Psoas muscle (tissue), 8 donors: ENCODE measurements at places on chromosomes 2 and 18.

- no peak for DNase-seq
Observed at GRCh38 chr2:215370112-215370965, 58.5 kb downstream of the ATIC start.

GRCh38 chr2:157748371-157749142 lies 119.9 kb upstream of the ACVR1C start:
- DNase-seq = no peak

DNA sequence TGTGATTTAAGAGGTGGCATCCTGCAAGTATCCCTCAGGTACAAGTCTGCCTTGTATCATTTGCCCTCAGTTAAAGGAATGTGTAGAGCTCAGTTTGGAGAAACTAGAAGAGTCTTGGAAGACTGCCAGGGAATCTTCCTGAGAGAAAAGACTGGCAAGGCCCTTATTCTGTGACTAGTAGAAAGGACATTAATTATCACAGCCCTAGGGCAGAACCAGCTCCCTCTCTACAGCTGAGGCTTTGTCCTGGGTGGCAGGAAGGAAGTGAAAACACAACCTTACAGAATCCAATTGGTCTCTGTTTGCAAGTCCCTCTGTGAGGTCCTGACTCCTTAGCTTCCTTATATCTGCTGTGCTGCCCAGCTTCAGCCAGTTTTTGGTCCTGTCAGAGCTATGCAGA lies 385.9 kb upstream of the CYRIA start:
- no peak for DNase-seq

- no peak for DNase-seq
Observed at GRCh38 chr2:185947722-185948121, 209.1 kb downstream of the FSIP2 start.

DNA sequence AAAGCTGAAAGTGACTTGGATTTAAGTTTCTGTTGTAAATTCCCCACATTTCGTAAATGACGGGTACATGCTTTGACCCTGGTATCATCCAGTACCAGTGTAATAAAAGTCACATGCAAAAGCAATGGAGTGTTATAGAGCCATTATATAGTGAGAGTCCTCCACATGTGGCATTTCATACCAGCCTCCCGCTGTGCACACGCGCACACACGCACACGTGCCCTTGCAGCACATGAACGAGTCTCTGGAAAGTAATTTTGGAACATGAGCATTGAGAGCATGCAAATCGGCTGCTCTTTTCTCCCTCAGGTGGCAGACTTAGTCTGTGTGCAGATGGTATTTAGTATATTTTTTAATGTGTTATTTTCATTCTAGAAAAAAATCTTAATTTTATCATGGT lies 198.1 kb downstream of the ZNF407 start:
- no peak for DNase-seq

DNA sequence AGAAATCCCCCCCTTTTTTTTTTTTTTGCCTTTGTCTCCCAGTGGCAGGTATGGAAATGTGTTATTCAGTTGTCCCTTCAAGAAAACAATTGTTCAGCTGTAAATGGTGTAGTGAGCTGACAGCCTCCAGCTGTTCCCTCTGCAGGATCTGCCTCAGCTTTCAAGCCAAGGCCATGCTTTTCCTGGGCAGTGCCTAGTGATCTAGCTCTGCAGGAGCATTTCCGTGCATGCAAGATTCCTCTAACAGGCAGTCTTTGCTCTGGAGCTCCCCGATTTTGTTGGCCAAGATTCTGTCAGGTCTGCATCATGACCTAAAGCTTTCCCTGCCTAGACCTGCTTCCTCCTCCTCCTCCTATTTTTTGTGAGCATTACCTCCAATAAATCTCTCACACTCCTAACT lies 300.7 kb upstream of the UBE2E3 start:
- no peak for DNase-seq
